CD4-positive, alpha-beta T cell treated with Interleukin-21 for 1 hour (primary cell): ENCODE measurements at places on chromosomes 1 and 21.

- no peak for DNase-seq
Measured at GRCh38 chr1:87816646-87817045, 488.0 kb downstream of the LMO4 start.

- no peak for DNase-seq
Measured at GRCh38 chr1:236904892-236905741, 99.1 kb downstream of the MT1HL1 start.

- no peak for DNase-seq
Measured at GRCh38 chr1:57146100-57146499, 180.3 kb upstream of the C8B start.

- DNase-seq: no peak
Measured at GRCh38 chr1:93463960-93464359, 16.0 kb downstream of the FNBP1L start.

GRCh38 chr1:66397192-66397591 lies 136.8 kb upstream of the SGIP1 start:
- DNase-seq: no peak

DNA sequence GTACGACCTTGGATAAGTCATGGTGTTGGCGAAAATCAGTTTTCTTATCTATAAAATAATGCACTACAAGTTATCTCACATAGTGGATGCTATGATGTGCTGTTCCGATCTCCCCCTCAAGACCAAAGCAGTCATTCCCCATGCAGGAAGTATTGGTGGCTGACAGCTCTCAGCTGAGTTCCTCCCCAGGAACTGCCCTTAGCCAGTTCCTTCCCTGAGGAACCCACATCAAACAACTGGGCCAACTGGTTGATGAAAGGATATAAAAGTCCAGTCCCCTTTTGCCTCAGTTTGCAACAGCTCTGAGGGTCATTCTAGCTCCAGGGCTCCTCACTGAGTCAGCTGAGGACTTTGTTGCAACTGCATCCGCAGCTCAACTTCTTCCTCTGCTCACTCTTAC lies 16.1 kb upstream of the SLAMF1 start:
- no peak for DNase-seq
